Activated T-helper 1 cell treated with anti-CD3 and anti-CD28 coated beads, Interleukin-2, amount 50 U/mL, for 16 hours (primary cell): ENCODE measurements at places on chromosomes 6 and 20.

DNA sequence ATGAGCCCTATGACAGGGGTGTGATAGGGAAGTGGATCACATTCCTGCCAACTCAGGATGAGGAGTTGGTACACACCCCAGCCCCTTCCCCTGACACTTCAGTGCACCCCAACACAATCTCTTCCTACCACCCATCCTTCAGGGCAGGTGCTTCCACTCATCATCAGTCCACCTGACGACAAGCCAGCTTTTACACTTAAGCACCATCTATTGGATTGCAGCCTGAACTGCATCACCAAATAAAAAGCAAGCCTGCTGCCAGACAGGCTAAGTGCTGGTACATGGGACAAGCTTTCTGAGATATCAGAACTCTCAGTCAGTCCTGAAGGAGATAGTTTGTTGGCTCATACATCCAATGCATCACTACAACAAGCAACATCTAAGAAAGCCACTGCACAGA is 69.0 kb upstream of the TMEM200A start:
- DNase-seq, result no peak

DNA sequence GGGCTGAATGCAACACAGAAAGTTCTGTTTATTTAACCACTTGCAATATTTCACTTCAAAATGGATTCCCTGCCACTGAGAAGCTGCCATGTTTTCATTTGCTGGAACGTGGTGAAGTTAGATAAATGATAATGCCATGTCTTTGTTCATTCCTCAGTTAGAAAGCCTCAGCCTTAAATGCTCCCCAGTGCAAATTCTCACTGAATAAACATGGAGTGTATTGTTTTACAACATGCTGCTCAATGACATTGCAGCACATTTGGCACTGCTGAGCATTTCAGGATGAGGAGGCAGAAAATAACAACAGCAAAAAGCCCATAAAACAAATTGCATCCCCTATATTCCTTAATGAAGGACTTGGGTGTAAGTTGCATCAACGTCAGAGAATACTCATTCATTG is 913.8 kb upstream of the FLRT3 start:
- DNase-seq, result no peak

GRCh38 chr6:168636147-168637004 is 195.4 kb downstream of the SMOC2 start:
- DNase-seq, result no peak

GRCh38 chr6:27146706-27147505 is 100.6 kb upstream of the PRSS16 start:
- no peak for DNase-seq

DNA sequence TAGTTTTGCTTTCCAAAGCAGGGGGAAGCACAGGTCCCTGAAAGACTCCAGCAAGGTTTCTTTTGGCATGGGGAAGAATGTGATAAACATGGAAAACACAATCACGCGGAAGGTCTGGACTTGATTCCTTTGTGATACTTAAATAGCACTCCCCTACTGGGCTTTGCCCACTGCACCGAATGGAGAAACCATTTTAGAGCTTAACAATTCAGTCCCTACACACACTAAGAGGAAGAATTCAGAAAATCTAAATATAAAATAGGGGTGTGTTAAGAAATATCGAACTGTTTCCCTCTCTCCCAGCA is 71.4 kb upstream of the NHSL1 start:
- no peak for DNase-seq

GRCh38 chr6:149234051-149234962 is 83.2 kb upstream of the TAB2 start:
- no peak for DNase-seq
